ENCODE measurements at places on chromosomes 5 and 9. TPM values are rescaled to one million over a fixed set of nuclear protein-coding genes. Genes with fewer than 3 reads are reported as not detected.

- no peak for DNase-seq
- no peak overlapping the region for H3K4me3 ChIP-seq
- H3K36me3 ChIP-seq, result no peaks in the 10 kb centered on the region
- peaks cover 8% of the 10 kb centered on the region for H3K4me1 ChIP-seq
- H3K27ac ChIP-seq, result no peak overlapping the region
These were observed 19.6 kb upstream of the ENC1 start for GRCh38 chr5:74660140-74660539.

PCDHGB5 gene
- 4.0 TPM for total RNA-seq

DNA sequence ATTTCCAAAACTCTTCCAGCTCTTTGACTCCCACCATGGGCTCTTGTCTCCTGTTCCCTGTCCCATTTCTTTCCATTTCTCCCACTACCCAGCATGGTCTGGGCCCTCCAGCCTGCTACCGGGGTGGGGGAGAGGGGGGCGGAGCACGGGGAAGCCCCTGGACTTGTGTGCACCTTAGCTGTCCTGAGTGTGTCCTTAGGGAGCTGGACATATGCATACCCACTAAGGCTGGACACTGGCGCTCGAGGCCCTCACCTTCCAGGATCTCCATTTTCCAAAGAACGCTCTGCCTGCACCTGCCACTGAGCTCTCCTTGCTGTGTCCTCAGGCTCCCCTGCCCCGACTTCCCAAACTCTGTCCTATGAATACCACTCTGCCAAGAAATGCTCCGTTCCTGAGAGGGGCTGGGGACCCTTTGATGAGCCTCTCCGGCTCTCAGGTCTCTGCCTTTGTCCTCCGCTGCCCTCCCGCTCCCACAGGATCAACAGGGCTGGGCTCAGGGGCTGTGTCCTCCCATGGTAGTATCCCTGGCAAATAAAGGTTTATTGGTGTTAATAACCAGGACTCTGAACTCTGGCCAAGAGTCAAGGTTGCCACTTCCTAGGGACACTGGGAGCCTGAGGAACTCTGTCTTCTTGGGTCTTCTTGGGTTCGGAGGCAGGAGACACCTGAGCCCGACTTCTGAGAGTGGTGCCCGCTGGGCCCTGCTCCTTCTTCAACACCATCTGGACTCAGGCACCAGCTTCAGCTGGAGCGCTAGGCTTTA lies 831 bp upstream of the SHROOM1 start:
- no peak for DNase-seq
- peaks cover 7% of the 10 kb centered on the region for H3K4me1 ChIP-seq
- peaks cover 42% of the 10 kb centered on the region for H3K27me3 ChIP-seq
- H3K36me3 ChIP-seq, result no peaks in the 10 kb centered on the region

DNA sequence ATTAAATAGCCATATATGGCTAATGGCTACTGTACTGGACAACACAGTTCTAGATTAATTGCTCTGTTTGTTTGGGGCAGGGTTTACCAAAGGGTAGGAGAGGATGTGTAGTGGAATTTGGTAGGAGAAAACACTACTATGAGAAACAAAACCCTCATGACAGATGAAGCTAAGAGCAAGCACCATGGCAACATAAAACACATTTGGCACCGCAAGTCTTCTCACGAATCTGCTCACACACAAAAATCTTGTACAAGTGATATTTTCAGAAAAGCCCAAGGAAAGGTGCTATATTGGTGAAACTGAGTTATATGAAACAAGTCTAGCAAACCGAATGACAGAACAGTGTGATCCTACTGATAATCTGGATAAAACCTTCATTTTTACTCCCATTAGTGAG lies 38.5 kb downstream of the CSF2 start:
- no peak for DNase-seq
- no peak overlapping the region for H3K4me3 ChIP-seq
- no peaks in the 10 kb centered on the region for H3K27me3 ChIP-seq

Data from progenitor cell of endocrine pancreas (in vitro differentiated cells).